ENCODE measurements at places on chromosomes 4 and X. TPM values are rescaled to one million over a fixed set of nuclear protein-coding genes. Genes with fewer than 3 reads are reported as not detected.

DGKK gene
- not detected for total RNA-seq

IGFBP7 gene
- total RNA-seq, result 18.2 TPM

GPR82 gene
- total RNA-seq, result not detected

FHDC1 gene
- total RNA-seq, result 0.06 TPM

TEX11 gene
- total RNA-seq, result not detected

CCDC160 gene
- total RNA-seq, result 19.8 TPM

COQ2 gene
- total RNA-seq, result 46.1 TPM

FAAH2 gene
- not detected for total RNA-seq

PRRG1 gene
- total RNA-seq, result not detected

ARHGAP6 gene
- total RNA-seq, result not detected

- DNase-seq, result no peak
Observed at GRCh38 chr4:102321260-102321995, 23.9 kb downstream of the SLC39A8 start.

DNA sequence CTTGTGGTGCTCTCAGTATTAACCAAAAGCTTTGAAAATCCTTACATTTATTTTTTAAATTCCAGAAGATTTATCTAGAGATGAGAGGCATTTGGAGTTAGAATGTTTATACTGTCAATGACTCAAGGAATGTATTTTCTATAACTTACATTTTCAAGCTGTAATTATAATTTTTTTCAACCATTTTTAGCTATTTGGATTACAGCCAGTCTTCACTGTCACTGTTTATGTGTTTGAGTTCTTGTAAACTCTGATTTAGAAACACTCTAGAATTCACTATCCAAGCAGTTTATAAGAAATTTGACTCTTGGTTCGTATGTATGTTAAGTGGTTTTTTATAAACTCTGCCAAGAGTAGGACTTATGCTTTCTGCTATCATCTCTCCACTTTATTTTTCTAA lies 36.7 kb upstream of the GUCY1A1 start:
- DNase-seq, result no peak

- peak; percentile 57 for DNase-seq
Observed at GRCh38 chr4:4430492-4431195, 43.7 kb downstream of the NSG1 start.

DNA sequence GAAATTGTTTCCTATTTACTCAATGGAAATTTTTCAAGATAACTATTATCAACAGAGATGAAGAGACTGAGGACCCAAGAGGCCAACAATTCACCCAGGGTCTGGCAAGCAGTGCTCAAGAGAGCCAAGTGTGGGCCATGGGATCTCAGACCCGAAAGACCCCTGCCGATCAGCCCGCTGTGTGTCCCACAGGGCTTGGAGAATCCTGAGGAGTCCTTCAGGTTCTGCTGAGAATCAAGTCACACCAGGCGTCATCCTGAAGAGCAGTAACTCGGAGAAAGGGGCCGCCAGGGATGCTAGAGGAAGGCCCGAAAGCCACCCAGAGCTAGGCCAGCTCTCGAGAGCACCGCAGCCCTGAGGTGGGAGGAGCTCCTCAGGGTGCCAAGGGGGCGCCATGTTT lies 48.7 kb downstream of the FGFRL1 start:
- DNase-seq, result no peak

GRCh38 chr4:53490965-53491622 lies 100.2 kb downstream of the LNX1 start:
- DNase-seq, result peak; percentile 33

- no peak for DNase-seq
Observed at GRCh38 chr4:41346306-41347061, 89.8 kb downstream of the UCHL1 start.

GRCh38 chr4:156537286-156537685 lies 434.3 kb downstream of the PDGFC start:
- DNase-seq, result no peak

GRCh38 chr4:169225058-169225751 lies 45.6 kb downstream of the SH3RF1 start:
- DNase-seq, result no peak

DNA sequence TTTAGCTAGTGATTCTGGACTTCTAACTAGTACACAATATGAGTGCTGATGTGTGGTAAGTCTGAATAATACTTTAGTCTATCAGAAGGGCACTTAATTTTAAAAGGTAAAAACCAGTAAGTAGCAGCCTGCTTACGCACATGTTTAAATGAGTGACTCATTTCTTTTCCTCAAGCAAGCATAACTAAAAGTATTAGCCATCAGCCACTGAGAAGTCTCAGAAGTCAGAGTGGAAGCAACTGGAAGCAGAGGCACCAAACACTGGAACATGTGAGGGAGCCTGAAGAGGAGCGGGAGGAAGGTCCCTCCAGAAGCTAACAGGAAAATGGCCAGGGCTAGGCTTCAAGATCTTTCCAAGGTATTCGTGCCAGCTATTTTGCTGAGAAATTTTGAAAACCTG lies 257.7 kb downstream of the RAPGEF2 start:
- DNase-seq, result no peak

DNA sequence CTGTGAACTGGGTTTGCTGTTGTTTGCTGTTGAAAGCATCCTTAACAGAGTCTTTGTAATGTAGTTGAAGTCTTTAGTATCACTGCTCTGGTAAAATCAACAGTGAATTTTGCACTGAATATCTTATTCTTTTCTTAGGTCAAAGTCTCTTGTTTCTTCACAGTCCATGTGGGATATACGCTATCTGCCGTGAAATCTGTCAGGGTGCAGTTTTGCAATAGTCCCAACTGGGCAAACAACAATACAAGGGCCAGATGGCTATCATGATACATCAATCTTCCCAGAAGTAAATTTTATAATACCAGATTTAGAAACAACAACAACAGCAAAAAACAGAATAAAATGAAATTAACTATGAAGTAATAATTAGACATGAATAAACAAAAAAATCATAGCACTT lies 123.5 kb downstream of the PPARGC1A start:
- DNase-seq, result no peak

DNA sequence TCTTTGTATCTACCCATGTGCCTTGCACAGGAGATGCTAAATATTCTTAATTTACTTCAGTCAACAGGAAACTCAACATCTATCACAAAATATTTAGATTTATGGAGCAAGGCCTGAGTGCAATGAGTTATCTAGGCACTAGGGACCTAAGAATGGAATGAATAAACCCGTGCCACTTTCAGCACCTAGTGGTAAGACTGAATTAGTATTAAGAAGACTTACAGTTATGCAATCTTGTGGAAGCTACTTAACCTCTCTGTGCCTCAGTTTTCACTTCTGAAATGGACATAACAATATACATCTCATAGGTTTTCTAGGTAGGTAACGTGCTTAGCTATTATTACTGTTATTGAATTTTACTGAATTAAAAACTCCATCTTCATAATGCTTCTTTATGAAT lies 144.6 kb upstream of the MAP3K15 start:
- no peak for DNase-seq

Measured in G401 (cell line).